SW 1271 (cell line): ENCODE measurements at places on chromosomes 3 and 15.

DNA sequence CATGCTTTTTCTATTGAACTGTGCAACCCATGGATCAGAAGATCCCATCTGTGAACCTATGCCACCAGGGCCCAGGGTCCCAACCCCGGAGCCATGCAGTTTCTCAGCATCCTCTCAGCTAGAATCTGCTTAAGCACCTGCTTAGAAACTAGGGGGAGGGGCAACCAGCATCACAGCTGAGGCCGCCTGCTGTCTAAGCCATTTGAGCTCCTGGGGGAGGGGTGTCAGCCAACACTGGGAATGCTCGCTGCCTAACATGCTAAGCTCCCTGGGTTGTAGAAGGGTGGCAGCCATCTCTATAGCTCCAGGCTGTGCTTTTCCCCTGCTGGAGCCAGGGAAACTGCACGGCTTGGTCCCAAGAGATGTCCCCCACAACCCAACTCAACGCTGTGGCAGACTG lies 322.8 kb downstream of the EDEM1 start:
- DNase-seq = no peak

DNA sequence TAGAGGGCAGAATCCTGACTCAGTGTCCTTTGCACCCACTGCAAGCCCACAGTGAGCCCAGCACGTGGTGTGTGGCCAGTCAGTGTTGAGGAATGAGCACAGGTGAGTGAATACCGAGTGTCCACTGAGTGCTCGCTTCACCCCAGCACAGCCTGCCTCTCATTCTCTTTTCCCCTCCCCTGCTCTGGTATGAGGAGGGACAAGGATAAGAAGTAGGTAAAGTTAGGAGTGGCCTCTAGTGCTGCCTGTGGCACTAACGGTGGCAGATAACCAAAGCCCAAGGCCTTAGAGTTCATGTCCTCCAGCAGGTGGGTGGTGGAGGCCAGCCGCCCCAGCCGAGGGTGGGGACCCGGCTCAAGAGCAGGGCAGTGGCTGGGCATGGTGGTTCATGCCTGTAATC lies 38.0 kb downstream of the PRKCD start:
- no peak for DNase-seq

DNA sequence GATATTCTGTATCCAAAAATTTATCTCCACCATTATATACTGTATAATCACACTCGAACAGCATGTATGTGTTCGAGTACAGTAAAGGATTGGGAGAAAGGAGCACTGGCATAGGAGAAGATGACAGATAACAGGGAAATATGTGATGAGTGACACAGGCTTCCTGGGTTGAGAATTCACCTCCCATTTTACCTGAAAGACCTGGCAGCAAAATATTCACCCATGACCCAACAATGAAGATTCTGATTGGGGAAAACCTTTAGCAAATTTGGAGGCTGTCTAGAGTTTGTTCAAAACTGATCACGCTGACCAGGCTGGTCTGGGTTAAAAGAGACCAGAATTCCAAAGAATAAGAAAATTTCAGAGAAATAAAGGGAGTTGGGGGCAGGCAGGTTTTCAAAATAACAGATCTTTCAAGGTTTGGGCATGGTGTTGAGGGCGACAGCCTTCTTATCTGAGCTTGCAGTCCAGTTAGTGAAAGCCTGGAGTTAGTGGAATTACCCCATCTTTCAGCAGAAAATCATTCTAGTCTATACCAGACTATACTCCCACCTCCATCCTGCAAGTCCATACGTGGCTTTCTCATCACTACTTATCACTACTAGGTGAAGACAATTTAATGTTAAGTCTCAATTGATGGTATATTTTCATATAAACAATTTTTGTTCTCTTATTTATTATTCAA lies 42.8 kb upstream of the RSL24D1 start:
- DNase-seq = no peak

GRCh38 chr15:26848498-26848897 lies 18.4 kb upstream of the GABRA5 start:
- DNase-seq = no peak

- no peak for DNase-seq
Observed at GRCh38 chr3:14145236-14145635, 20.4 kb downstream of the TMEM43 start.

DNA sequence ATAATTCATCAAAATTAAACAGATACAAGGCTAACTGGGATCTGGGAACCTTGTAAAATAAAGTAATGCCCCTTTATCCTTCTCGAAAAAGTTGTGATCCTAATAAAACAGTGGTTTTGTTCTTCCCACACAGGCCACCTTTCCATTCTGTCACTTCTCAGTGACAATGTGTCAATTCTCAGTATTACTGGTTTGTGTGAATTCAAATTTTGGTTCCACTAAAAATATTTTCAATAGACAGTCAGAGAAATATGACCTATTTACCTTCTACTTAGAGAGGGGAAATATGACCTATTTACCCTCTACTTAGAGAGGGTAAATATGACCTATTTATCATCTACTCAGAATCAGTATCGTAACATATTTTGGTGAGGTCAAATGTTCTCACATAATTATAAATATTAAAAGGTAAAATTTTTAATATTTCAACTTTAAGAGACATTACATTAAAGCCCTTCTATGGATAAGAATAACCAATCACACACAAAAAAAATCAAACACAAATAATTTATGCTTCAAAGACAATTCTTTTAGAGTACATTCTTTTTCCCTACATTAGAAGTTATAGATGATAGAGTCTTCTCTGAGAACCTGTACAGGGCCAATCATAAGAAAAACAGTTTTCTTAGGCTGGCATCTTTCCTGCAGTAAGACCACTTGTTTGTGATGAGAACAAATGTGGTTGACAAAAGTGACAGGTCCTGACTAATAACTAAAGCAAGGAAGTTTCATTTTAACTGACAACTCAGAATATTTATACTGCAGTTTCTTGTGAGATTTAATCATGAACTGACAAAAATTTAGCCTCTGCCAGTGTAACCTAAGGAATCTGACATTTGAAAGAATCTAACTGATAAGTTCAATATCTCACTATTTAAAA lies 323.3 kb downstream of the DIPK2A start:
- no peak for DNase-seq

DNA sequence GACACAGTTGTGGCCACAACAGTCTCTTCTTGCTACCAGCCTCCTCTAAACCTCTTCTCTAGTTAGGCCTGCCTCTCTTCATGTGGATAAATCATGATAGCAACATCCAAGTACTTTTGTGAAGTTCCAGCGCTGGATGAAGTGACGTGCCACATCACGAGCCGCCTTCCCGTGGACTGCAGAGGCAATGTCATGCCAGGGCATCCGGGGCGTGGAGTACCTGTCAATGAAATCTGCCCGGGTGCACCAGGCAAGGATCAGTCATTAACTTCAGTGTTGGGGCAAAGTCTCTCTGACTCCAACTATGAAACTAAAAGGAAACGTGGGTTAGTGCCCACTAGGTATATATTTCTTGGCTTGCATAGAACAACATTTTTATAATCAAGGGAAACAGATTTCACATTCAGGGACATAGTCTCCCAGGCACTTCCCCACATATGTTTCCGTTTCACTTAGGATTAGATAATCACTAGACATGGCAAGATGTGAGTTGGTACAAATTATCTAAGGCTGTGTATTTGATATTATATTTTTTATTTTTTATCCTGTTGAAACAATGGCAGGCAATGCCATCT lies 133.6 kb downstream of the PLD1 start:
- no peak for DNase-seq

DNA sequence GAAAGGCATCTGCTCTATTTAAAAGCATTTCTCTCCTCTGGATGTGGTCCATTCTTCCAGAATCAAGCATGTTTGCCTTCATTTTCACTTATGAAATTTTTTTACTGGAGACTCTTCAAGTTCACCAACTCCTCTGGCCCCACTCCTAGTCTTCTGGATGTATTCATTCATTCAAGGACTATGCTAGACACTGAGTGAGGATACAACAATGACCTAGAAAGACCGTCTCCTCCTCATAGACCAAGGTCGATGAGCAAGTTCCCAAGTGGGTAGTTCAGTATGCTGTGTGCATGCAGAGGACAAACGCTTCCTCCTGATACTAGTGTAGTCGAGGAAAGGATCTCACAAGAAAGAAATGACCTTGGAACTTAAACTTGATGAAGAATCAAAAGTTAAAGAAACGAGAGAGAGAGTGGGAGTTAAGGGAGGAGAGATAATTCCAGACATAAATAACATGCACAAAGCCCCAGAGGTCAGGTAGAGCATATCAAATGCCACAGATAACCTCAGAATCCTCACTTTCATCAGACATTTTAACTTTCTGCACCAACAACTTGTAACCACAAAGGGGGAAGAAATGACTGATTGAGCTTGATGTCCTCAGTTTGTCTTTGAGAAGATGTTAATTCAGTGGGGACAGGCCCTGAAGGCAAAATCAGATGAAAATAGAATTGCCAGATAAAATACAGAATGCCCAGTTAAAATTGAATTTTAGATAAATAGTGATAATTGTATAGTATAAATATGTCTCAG lies 149.4 kb downstream of the IMPG2 start:
- DNase-seq = no peak

GRCh38 chr15:87196498-87196897 lies 1060.0 kb downstream of the NTRK3 start:
- DNase-seq = no peak

GRCh38 chr15:46518381-46518780 lies 883.6 kb downstream of the SQOR start:
- DNase-seq = no peak

GRCh38 chr3:152296971-152297370 lies 28.2 kb downstream of the MBNL1 start:
- no peak for DNase-seq

- DNase-seq = no peak
Observed at GRCh38 chr15:75713338-75713895, 769 bp upstream of the CSPG4 start.
